Activated CD4-positive, alpha-beta T cell treated with anti-CD3 and anti-CD28 coated beads for 36 hours (primary cell): ENCODE measurements at places on chromosomes 7 and 10.

DNA sequence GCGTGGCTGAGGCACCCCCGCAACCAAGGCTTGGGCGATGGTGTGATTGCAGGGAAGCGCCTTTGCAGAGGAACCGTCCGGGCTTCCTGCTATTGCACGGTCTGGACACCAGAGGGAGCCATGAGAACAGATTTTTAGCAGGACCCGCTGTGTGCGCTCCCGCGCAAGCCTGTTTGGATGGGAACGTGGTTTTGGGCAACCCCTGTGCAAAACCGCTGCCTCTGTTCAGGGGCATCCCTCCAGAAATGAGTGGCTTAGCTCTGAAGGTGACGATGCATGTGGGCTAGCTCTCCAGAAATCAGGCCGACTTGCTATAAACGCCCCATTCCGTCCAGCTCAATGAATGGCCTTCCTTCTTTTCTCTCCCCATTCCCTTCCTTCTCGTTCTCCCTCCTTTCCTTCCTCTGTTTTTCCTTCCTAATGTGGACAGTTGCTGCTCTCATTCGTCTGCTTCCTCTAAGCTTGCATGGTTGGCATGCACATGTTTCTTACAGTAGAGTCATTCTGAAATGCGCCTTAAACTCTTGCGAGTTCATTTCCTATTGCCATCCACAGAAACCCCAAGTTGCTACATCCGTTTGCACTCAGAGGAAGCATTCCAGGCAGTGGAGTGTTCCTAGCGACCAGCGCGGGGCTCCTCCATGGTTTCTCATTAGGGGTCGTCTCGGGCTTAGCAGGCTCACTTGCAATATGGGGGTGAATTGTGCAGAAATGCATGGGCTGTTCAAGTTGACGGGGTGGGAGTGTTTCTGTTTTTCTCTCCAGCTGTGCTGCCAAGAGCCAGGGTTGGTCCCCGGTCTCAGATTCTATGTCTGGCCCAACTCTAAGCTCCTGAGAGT is 302.5 kb upstream of the GALNT17 start:
- DNase-seq: peak; percentile 78

DNA sequence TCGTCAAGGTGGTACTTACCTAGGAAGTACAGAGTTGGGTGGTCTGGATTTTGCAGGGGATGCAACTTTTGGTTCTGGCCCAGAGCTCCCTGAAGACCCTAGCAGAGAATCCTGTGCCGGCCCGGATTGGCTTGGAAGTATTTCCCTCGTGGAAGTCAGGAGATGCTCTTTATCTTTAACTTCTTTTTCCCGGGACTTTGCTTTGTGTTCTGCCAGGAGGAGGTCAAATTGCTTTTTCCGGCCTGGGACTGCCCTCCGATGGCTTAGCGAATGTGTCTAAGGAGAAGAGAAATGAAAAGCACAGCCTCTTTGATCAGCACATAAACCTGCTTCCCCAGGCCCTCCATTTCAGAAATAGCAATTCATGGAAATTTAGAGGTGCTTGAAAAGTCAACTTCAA is 57.0 kb upstream of the EFCAB10 start:
- DNase-seq: no peak

GRCh38 chr7:52741670-52742290 is 293.7 kb upstream of the POM121L12 start:
- no peak for DNase-seq

DNA sequence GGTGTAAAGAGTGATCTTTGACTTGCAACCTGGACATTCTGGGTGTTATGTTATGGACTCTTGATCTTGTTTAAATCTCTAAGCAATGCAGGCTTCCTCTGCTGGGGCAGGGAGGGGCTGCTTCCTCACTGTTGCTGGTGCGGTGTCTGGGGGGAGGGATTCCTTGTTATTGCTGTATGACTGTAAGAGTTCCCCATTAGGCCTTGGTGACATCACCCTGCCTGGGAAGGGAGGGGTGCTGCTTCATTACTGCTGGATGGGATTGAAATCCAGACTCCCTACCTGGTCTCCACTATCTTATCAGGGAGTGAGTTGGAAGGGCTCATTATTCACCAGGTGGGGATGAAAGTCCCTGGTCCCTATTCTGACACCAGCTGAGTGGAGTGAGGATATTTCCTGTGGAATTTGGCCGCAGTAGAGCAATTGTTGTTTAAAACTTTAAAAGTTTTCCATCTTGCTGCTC is 8.8 kb downstream of the OGDH start:
- DNase-seq: peak; percentile 43
